ENCODE measurements at places on chromosomes 5 and 9.

GRCh38 chr5:1359031-1359645 is 14.2 kb upstream of the CLPTM1L start:
- DNase-seq: no peak

DNA sequence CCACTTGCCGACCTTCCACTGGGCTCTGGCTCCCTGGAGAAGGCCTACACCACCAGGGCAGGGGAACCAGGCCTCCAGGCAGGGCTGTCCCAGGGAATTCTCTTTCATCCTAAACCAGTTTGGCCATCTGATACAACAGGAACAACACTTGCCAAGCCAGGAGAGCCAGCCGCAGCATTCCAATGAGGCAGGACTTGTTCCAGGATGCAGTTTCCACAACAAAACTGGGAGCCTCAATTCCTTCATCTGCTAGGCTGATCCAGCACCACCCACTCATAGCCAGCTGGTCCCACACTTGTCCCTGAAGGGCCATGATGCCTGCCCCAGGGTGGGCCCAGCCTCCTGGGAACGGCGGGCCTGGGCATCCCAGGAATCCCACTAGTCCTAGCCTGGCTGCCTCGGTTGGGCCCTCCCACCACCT is 26.0 kb downstream of the BICD2 start:
- no peak for DNase-seq

DNA sequence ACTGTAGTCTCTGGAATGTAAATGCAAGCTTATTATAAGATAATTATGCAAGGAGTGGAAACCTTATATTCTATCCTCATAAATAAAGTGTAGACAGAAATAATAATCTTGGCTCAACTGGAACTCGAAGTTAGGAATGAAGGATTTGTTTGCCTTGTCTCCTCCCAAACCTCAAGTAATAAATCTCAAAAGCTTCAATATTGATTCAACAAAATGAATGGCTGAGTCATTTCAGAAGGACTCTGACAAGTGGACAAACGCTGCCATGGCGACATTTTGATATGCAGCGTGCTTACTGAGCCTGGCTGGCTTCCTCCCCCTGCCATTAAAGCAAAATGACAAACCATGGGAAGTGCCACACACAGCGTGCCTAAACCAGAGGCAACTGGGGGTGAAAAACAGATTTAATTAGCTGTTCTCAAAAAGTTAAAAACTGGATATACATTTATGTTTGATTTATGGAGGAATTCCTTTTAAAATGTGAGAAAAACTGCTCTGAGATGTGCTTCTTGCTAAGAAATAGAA is 10.5 kb upstream of the ADGRV1 start:
- DNase-seq: no peak

GRCh38 chr9:113397203-113397631 is 3.9 kb downstream of the ALAD start:
- no peak for DNase-seq

DNA sequence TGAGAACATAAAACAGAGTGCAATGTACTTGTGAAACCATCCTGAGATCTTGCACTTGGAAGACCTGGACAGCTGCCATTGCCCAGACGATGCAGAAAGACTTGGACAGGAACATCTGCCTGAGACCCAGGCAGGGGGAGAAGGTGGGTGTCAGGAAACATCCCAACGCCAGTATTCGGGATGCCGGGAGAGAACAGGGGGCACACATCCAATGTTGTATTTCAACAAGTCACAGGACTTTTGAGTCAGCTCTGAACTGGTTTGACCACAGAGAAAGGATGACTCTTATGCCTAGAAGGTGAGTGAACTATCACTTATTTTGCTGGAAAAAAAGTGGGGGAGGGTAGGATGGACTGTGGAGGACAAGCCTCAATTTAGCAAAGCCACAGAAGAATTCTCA is 124.6 kb downstream of the ROR2 start:
- DNase-seq: no peak
